Activated effector memory CD4-positive, alpha-beta T cell treated with Interleukin-2 at 50 U/mL for 16 hours (primary cell): ENCODE measurements at places on chromosomes 4 and X.

DNA sequence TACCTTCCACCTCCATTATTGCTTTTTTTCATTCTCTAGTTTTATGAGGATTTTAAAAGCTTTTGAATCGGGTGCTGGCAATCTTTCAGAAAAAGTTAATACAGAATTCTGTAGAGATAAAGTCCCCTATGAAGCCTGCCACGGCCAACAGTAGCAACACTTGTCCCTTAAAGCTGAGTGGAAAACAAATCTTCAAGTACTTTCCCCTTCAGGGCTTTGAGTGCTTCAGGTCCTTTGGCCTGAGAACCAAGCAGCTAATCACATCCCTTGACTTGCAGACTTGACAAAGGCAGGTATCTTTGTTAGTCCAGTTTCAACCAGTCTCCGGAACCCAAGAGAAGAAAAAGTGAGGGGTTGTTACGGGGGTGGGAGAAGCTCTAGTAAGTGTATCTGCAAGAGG lies 144.4 kb downstream of the ATG4A start:
- DNase-seq: no peak

DNA sequence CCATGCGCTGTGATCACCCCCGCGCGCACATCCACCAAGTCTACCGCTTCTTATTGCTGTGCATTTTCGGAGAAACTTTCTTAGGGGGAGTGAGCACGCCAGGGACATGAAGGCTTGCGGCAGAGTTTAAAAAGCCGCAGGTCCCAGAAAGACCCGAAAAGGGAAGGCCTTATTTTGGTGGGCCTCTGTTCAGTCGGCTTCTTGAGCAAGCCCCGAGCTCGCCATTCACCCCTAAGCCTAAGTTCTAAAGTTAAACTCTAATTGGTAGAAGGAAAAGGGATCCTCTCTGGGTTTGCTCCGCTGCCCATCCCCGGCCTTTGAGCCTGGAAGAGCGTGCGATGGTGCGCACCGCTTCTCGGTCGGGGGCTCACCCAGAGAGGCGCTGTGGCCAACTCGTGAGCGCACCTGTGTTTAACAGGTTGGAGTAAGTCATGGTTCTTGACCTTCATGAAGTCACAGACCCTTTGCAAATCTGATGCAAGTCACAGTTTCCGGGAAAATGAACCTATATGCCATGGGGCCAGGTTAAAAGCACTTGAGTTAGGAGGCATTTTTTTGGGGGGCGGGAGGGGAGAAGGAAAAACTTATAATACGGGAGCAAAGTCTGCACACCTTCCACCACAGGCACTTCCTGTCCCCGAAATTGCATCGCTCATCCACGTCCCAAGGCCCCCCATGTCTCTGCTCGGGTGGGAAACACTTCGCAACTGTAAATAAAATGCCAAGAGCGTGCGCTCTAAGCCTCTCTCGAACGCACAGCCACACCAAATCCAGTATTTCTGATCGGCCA lies 1.9 kb downstream of the PHOX2B start:
- DNase-seq: no peak

DNA sequence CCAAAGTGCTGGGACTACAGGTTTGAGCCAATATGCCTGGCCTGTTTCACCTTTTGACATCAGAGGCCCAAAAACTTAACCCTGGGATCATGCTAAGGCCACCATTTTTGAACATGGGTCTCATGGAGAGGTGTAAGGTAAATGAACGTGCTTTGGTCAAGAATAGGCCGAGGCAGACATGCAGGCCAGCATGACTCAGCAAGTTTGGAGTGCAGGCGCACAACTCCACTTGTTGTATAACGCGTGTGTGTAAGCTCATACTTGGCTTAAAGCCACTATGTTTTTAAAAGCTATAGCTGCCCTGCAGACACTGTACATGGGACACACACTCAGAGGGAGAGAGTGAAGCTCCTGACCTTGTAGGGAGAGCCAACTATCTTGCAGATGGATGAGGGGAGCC lies 43.8 kb upstream of the HPSE start:
- no peak for DNase-seq

- no peak for DNase-seq
Measured at GRCh38 chrX:19543951-19544381, 28.7 kb upstream of the MAP3K15 start.

- no peak for DNase-seq
Measured at GRCh38 chrX:109635146-109635545, 10.2 kb upstream of the KCNE5 start.

- DNase-seq: no peak
Measured at GRCh38 chr4:6746721-6747293, 30.8 kb downstream of the BLOC1S4 start.

GRCh38 chr4:145316897-145317574 lies 136.6 kb upstream of the OTUD4 start:
- no peak for DNase-seq
